AG04450 (cell line): ENCODE measurements at places on chromosomes 1 and 21.

DNA sequence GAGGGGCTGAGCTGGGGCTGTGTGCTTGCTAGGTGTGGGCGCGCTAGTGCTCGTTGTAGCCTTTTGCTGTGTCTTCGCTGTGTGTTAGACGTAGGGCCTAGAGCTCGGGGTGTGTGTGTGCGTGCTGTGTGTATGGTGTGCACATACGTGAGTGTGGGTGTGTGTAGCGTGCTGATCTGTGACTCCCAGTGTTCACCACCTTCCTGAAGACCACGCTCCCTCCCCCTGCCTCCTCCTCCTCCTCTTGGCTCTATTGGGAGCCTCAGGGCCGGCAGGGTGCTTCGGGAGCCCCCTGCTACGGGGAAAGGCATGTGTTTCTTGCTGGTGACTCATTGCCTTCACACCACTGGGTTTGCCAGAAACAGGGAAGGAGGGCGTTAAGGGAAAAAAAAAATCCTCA lies 9.4 kb upstream of the KCNC4 start:
- no peak for DNase-seq

- no peak for DNase-seq
Measured at GRCh38 chr21:14740692-14741091, 194.6 kb upstream of the SAMSN1 start.

DNA sequence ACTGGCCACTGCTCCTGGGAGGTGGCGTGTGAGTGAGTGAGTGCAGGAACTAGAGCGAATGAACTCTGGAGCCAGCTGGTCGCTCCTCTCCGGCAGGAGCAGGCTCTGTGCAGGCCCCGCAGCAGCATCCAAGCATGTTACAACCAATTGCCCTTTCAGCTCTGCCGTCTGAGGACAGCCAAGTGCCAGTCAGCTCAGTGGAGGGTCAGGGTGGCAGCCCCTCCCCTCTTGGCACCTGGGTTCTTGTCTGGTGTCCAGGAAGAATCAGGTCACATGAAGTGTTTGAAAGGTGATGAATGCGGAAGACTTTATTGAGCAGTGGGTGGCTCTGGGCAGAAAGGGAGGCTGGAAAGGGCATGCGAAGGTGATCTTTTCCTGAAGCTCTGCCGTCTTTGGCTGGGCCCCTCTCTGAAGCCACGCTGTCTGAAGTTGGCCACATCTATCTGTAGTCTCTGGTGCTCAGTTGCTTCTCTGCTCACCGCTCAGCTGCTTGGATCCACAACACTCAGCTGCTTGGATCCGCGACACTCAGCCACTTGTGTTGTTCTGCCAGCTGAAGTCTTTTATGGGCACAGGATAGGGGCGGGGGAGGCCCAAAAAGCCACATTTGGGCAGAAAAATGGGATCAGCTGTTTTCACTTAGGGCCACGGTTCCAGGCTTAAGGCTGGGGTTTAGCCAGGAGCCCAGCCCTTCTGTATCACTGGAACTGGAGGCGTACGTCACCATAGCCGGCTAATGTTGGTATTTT lies 139.8 kb downstream of the ADSS2 start:
- no peak for DNase-seq

- no peak for DNase-seq
Measured at GRCh38 chr1:87295445-87296110, 33.1 kb upstream of the LMO4 start.

- no peak for DNase-seq
Measured at GRCh38 chr1:183360473-183360872, 57.7 kb downstream of the NMNAT2 start.

- no peak for DNase-seq
Measured at GRCh38 chr1:114505148-114505561, 5.8 kb downstream of the TRIM33 start.

DNA sequence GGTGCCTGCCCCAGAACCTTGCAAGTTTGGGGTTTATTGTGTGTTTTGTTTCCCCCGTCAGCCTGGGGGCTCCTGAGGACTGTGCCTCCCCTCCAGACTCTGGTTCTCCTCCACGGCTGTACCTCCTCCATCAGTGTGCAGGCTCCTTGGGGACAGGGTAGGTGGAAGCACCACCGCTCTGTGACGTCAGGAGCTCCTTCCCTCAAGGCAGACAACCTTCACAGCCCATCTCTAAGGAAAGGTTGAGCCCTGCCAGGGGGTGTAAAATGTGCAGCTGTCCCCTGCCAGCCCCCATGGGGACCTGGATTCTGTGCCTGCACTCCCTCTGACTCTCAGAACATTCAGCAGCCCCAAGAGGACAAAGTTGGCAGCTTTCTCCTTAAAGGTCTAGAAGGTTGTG lies 465 bp upstream of the HSPB7 start:
- no peak for DNase-seq

- no peak for DNase-seq
Measured at GRCh38 chr1:170987424-170987823, 52.1 kb downstream of the MROH9 start.

- no peak for DNase-seq
Measured at GRCh38 chr1:159981351-159982055, 27.5 kb upstream of the SLAMF9 start.

DNA sequence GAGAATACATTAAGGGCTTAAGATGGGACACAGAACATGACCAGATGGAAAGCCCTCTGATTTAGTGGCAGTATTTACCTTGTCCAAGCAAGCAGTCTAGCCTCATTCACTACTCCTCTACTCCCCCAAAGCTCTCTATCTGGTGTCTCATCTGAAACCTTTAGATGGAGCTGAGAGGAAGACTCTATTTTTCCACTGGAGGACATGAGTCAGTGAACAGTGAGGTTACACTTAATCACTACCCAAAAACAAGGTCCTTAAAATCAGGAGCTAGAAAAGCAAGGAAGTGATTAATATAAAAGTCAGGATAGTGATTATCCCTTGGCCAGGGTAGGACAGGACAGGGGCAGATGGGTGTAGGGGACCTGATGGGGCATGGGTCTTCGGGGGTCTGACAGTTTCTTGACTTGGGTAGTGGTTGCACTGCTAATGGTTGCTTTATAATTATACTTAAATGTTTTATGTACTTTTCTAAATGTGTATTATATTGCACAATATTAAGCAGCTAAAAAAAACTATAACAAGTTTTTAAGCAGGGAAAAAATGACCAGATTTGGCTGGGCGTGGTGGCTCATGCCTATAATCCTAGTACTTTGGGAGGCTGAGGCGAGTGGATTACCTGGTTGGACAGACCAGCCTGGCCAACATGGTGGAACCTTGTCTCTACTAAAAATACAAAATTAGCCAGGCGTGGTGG lies 3.0 kb downstream of the PTPN22 start:
- no peak for DNase-seq

- no peak for DNase-seq
Measured at GRCh38 chr1:118960026-118960561, 28.0 kb downstream of the TBX15 start.

GRCh38 chr1:3094863-3095780 lies 26.1 kb downstream of the PRDM16 start:
- no peak for DNase-seq

DNA sequence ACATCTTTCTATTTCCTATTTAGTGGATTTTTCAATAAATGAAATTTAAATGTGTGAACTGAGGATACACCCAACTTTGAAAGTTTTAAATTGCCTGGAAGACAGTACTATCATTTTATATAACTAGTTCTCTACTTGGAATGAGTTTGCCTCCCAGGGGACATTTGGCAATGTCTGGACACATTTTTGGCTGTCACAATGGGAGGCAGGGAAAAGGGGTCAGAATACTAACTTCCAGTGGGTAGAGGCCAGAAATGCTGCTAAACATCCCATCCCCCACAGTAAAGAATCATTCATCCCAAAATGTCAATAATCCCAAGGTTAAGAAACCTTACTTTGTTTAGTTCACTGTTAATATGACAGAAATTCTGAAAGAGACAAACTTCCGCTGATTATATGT lies 13.2 kb upstream of the NRAS start:
- no peak for DNase-seq

DNA sequence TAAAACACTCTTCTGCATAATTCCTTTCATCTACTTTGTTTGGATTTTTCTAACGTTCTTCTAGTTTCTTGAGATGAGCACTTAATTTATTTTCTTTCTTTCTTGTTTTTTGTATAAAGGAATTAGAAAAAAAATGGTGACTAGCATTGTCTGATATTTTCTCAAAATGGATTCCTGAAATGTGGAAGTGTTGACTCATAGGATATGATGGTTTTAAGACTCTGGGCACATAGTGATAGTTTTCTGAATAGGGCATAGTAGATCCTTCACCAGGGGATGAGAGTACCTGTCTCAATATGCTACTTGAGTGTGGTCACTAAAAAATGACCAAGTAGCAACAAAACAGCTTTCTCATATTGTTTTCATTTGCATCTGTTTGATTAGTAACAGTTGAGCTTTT lies 100.9 kb downstream of the PEX14 start:
- DNase-seq = peak; percentile 26

DNA sequence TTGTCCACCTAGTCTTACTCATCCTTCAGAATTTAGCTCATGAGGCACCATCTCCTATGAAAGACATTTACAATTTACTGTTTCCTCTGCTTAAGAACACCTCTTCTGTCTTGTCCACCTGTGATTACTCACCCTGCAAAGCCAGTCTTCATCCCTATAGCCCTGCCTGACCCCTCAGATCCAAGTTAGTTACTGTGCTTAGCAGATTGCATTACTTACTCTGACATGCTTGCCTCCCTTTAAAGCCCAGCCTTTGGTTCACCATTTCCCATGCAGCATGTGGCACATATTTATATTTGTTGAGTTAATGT lies 60.9 kb upstream of the VCAM1 start:
- DNase-seq = no peak

DNA sequence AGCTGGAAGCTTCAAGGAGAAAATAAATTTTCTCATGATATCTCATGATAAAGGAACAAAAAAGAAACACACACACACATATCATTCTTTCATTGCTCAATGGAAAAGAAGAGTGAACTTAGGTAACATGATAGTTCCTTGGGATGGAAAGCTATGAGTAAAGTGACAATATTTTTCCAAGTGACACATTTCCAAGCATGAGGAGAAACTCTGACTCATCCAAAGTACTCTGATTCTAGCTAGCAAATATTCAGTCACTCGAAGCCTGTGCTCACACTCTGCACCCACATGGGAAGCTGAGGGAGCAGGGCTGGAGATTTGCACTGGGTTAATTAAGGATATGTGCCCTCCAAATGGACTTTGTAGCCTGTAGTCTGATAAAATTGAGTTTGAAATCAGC lies 222.4 kb downstream of the LRRC40 start:
- DNase-seq = no peak

DNA sequence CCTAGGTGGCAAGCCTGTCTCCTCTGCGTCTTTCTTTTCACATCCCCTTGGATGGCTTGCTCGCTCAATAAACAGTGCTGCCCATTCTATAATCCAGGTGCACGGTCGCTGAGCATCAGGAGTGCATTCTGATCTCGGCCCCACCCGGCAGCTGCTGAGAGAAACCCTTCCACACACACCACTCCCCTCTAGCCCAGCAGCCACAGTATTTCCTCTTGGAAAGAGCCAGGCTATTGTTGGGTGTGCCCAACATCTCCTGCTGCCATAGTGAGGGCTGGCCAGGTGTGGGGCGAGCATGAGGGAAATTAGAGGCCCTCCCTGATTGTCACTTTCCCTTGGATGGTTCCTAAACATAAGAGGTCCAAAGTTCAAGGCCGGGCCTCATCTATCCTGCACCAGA lies 24.7 kb downstream of the GPA33 start:
- no peak for DNase-seq

GRCh38 chr1:206672844-206673758 lies 11.6 kb upstream of the MAPKAPK2 start:
- DNase-seq = no peak

DNA sequence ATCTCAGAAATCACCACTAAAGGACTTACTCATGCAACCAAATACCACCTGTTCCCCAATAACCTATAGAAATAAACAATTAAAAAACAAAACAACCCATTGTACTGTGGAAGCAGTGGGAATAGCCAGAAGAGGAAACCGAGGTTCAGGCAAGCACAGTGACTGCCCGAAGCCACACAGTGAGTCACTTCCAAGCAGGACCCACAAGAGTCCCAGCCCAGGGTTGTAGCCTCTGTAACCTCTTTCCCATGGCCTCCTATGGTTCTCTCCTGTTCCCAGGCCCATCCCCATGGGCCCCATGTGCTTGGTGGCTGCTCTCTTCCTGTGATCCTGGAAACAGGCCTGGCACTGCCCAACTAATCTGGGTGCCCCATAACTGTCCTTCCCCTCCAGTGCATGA lies 29.0 kb upstream of the HTR1D start:
- DNase-seq = no peak

GRCh38 chr1:169271098-169271497 lies 96.5 kb downstream of the NME7 start:
- DNase-seq = no peak

GRCh38 chr1:3384407-3384806 lies 70.1 kb upstream of the ARHGEF16 start:
- no peak for DNase-seq

- no peak for DNase-seq
Measured at GRCh38 chr1:99534638-99534930, 111.3 kb upstream of the PALMD start.

GRCh38 chr1:216723274-216723780 lies at the start of gene ESRRG:
TSS of gene ESRRG (minus strand) at chr1:216723429. CDS start at chr1:216723299, 130 bp downstream.
- DNase-seq = no peak

DNA sequence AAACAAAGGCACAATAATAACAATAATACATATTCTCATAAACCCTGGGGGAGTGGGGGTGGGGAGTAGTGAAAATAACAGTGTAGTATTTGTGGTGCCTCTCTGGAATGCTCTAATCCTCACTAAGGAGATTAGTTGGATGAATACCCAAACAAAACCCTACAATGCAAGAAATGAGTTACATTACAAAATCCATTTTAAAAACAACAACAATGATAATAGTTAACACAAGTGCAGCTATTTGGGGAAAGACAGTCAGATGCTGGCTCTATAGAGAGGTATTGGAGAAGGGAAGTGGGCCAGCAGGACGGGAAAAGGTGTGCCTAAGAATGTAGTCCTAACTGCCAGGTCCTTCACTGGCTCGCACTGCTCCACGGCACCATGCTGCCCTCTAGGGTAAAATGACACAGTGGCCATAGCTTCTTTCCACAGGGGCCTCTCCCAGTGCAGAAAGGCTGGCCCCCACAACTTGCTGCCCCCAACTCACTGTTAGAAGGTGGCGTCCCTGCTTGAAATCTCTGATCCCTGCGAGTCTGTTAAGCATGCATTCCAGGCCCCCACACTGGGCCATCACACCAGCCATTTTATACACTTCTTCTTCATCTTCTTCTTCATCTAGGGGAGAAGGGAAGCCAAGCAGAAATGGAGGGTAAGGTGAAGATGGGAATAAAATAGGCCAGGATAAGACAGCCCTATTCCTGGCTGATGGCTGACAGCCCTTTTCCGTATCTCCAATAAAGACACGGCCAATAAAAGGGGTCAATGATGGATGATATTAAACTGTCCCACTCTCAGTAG lies 113.8 kb downstream of the UBR4 start:
- no peak for DNase-seq

GRCh38 chr1:64659478-64660138 lies 85.3 kb upstream of the RAVER2 start:
- DNase-seq = no peak

DNA sequence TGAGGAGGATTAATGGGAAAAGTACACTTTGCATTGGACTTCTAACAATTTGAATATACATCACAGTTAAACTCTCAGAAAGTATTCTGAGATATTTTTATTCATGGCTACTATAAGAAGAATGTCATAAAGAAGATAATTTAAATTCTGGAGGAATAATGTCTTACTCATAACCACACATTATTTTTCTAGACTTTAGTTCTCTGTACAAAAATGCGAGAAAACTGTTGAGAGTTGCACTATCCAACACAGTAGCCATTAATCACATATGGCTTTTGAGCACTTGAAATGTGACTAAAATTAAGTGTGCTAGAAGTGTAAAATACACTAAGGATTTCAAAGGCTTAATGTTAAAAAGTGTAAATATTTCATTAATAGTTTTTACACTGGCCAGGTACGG lies 53.8 kb downstream of the CRB1 start:
- DNase-seq = no peak
